Stimulated activated naive CD4-positive, alpha-beta T cell treated with Interleukin-2 at 50 U/mL for 16 hours (primary cell): ENCODE measurements at places on chromosomes 4 and X.

DNA sequence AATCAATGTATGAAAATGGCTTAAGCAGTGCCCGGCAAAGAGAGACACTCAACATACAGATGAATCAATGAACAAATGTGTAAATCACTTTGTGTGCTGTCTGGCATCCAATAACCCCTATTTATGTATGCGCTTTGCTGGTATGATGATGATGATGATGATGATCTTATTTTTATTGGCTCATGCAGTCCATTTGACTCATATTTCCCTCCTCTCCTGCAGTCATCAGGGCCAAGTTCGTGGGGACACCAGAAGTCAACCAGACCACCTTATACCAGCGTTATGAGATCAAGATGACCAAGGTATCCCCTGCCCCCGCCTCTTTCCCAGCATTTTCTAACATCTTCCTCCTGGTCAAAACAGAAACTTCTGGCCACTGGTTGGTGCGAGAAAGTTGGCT lies 2.5 kb downstream of the TIMP1 start:
- no peak for DNase-seq

DNA sequence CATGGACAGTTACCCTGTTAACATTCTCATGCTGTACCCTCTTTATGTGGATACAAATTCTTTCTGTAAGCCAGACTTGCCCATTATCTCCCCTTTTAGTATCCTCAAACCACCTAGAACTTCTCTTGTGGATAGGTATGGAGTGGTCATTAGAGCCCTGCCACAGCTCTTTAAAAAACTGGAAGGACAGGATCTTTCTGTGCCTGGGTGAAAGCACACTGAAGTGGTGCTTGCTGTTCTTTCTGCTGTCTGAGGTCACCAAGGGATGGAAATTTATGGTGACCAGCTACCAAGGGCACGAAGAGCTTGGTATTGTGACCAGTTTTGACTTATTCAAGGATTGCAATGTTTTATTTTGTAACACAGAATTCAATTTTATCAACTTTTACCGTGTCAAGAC lies 344.2 kb downstream of the CBLL2 start:
- no peak for DNase-seq

DNA sequence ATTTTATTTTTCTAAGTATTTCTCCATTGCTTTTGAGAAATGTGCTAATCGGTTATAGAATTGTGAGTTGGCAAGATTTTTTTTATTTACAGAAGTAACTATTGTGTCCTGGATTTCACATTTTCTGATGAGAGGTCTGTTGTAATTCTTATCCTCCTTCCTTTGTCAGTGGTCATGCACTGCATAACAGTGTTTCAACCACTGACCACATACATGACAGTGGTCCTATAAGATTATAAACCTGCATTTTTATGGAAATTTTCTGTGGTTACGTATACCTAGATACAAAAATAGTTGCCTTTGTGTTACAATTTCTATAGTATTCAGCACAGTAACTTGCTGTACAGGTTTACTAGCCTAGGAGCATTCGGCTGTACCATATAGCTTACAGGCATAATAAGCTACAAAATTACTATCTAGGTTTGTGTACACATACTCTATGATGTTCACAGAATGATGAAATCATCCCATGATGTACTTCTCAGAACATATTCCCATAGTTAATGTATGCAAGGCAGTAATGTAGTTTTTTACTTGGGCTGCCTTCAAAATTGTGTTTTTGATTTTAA lies 47.8 kb downstream of the APELA start:
- DNase-seq: no peak

GRCh38 chr4:74451214-74451661 lies 6.3 kb downstream of the AREG start:
- DNase-seq: no peak

- DNase-seq: no peak
Observed at GRCh38 chrX:108267557-108267956, 170.7 kb downstream of the COL4A6 start.
